GDM1 (cell line): ENCODE measurements at places on chromosomes 12 and 14.

DNA sequence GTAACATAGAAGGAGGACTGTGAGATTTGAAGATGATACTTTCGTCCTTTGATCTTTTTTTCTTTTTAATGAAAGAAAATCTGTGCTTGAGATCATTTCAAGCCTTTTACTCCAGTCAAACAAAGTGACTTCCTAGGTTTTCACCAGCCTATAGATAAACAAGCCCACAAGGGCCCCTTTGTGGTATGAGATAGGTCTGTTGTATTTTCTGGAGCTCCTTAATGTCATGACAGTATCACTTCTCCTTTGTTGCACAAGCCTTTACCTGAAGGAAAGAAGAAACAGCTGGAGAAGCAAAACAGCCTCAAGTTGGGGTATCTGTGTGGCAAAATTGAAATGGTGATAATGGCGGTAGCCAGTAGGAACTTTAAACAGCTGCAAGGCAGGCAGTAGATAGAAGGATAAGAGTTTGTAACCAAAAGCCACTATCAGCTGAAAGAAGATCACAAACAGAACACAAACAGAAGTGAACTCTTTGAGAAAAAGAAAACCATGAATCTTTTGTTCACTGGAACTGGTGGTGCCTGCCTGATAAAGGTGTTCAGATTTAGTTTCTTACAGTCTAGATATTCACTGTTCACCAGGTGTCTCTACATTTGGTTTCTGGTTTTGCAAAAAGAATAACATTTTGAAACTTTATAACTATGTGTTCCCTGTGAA is 96.8 kb downstream of the LGR5 start:
- DNase-seq = no peak

GRCh38 chr14:102518063-102518648 is 8.6 kb upstream of the ANKRD9 start:
- no peak for DNase-seq

- DNase-seq = no peak
These were observed 20.1 kb downstream of the TSPAN9 start for GRCh38 chr12:3097186-3097804.

- no peak for DNase-seq
These were observed 6.4 kb upstream of the TC2N start for GRCh38 chr14:91873471-91874415.

DNA sequence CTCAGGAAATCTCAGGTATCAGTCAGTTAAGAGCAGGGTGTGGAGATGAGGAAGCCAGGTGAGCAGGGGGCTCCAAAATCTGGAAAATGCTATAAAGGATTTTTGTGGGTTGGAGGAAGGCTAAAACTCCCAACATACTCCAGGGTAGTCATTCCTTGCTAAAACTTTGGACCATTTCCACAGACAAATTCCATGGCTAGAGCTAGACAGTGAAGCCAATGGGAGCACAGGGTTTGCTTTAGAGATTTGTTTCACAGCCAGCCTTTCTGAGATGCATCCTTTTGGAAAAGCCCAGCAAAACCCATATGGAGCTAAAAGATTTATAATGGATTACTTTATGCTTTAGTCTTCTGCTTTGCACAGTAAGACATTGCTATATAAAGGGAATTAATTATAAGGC is 146.5 kb downstream of the SAMD4A start:
- no peak for DNase-seq

DNA sequence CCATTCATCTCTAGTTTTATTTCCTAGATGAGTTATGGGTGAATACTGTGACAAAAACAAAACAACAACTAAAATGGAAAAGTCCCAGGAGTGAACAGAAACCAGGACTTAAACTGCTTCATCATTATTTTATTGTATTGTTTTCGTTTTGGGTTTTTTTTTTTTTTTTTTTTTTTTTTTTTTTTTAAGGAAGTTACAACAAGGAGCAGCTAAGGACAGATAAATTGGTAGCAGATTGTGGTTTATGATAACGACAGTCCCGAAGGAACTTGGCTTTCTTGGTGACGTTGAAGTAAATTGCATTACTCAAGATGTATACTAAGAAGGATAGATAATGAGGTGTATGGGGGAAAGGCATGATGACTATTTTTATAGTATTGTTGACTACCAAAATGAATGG is 866.3 kb downstream of the NRXN3 start:
- DNase-seq = no peak

DNA sequence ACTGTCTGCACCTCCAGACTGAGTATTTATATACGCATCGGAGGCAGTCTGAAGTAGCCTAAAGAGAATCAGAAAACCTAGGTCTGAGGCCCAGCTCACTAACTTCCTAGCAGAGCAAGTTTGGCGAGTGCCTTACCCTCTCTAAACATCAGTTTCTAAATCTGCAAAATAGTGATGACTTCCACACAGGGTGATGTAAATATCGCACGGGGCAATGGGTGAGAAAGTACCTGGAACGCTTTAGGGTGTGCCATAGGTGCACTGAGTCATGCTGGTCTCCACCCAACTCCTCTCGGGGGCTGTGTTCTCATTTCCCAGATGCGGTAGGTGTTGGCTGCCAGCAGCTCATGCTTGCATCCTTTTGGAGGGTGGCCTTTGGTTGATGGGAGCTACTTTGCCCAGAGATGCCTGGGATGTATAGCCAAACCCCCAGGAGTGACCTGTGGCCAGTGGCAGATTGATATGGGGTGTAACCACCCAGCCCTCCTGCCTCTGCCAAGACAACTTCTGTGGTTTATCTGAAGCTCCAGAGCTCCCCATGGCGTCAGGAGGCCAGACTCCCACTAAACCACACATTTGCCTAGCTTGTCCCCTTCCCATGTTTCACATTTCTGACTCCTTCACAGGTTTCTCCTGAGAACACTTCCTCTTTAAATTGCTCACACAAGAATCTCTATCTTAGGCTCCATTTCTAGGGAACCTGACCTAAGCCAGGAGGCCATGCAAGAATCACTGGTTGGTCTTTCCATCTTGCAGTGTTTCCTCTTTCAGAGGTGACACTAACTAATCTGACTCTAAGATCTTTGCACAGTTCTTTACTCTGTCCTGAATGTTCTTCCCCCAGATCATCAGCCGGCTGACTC is 62.0 kb upstream of the TUNAR start:
- no peak for DNase-seq

GRCh38 chr12:12379831-12380730 is 23.2 kb downstream of the BORCS5 start:
- no peak for DNase-seq

DNA sequence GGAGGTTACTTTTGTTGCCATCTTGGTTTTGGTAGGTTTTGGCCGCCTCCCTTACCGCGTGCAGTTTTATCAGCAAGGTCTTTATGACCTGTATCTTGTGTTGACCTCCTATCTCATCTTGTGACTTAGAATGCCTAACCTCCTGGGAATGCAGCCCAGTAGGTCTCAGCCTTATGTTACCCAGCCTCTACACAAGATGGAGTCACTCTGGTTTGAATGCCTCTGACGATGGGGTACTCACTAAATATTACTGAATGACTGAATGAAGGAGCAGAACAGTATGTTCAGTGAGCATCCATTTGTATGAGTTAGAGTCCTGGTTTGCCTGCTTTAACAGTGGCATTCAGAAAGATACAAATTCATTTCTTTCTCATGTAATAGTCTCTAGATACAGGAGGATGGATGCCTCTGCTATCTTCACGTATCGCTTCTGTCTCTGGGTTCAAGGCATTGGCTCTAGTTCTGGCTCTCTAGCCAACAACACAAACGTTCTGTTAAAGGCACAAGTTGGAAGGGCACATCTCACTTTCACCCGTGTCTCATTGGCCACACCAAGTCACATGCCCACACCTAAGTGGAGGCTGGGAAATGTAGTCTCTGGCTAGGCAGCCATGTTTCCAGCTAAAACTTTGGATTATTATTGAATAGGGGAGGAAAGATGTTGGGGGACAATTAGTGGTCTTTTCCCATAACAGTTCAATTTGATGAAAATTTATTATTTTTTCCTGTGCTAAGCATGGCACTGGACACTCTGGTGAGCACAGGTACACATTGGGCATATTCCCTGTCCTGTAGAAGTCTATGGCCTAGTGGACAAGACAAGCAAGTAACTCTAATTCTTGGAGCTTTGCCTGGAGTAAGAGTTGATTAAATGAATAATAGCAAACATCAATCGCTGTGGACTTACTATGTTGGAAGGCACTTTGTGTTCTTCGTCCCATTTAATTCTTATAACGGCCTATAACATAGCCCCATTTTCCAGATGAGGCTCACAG is 75.2 kb upstream of the RPH3A start:
- DNase-seq = no peak

- no peak for DNase-seq
These were observed 166.7 kb upstream of the LHX5 start for GRCh38 chr12:113638460-113638775.

DNA sequence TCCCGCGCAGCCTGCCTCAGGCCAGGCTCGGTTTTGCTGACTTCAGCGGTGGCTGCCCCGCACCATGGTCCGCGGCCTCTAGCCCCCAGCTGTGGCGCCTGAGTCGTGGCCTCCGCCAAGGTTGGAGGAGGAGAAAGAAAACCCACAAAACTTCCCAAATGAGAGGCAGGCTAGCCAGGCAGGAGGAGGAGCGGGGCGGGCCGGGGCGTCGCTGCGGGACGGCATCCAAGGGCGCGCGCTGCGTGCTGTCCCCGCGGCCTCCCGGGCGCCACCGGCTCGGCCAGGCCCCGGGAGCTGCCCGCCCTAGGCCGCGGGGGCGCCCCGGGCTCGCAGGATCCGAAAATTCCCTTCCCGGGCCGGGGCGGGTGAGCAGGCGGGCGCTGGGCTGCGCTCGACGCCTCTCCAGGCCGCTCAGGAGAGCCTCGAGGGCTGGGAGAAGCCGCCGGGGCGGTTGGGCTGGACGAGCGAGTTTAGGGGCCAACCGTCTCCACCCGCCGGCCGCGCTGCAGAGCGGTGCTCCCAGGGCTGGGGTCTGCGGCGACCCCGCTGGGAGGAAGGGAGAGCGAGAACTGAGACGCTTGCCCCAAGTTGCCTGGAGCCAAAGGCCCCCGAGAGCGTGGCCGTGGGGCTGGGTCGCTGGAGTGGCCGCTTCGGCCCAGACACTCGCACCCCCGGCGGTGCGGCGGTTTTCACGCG is at the start of gene EFS:
TSS of gene EFS (minus strand) at position 137 of the 696 bp plus-strand sequence. CDS start 147 bp downstream, outside the sequence.
- DNase-seq = no peak

GRCh38 chr14:57346741-57347140 is 43.6 kb upstream of the NAA30 start:
- DNase-seq = no peak

- no peak for DNase-seq
These were observed 21.7 kb upstream of the CTDSP2 start for GRCh38 chr12:57868221-57868620.

GRCh38 chr12:127429551-127430285 is 837.3 kb upstream of the TMEM132C start:
- no peak for DNase-seq

- DNase-seq = no peak
These were observed 48.3 kb downstream of the SFSWAP start for GRCh38 chr12:131759176-131759575.

GRCh38 chr14:50249136-50249775 is 17.9 kb upstream of the SOS2 start:
- DNase-seq = no peak

DNA sequence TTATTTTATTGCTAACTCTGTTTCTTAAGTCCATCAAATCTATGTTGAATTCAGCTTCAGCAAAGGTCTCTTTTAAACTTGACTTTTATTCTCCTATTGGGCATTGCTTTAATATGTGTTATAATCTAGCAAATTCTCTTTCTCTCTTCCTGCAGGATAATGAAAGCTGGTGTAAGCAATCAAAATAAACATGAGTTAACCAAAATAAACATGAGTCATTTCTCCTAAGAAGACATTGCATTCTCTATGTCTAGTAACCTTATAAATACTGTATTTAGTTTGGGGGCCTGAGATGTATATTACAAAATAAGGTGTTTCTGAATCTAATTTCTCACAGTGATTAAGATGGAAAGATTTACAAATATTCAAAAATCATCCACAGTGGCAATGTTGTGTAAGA is 739.1 kb upstream of the ATXN7L3B start:
- no peak for DNase-seq

DNA sequence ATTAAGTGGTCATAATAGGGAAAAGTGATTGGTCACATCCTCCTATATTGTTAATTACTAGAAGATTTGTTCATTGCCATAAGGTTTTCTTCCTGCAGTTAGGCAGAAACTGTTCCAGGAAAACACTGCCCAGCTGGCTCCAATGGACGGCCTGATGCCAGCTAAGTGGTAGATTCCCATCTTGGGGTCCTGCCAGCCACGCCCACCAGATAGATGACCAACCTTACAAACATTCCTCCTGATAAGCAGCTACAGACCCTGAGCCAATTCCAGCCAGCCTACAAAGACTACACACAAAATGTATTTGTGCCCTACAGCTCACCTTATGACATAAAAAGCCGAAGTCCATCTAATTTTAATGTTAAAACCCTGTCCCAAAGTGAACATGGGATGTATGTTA is 685.9 kb upstream of the USP15 start:
- no peak for DNase-seq

DNA sequence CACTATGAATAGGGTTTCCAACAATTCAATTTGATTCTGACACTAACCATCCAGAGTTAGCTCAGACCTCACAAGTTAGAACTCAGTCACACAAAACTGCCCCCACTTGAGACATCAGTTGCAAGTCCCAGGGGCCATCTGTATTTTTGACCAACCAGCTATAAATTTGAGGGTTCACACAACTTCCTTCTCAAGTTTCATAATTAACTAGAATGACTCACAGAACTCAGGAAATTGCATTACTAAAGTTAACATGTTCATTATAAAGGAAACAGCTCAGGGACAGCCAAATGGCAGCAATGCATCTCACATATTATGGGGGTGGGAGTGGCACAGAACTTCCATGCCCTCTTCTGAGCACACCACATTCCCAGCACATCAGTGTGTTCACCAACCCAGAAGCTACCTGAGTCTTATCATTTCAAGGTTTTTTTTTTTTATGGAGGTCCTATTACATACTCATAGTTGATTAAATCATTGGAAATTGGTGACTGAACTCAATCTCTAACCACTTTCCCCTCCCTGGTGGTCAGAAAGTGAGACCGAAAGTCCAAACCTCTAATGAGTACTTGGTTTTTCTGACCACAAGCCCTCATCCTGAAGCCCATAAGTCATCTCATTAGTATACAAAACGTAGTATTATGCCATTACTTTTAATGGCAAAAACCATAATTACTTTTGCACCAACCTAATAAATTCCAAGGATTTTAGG is 1721.5 kb upstream of the SEL1L start:
- DNase-seq = no peak

- DNase-seq = no peak
These were observed 628.2 kb upstream of the FOXG1 start for GRCh38 chr14:28138341-28138740.

GRCh38 chr14:77416836-77417235 is 6.5 kb downstream of the NOXRED1 start:
- DNase-seq = no peak

GRCh38 chr12:108187831-108188230 is 58.7 kb downstream of the WSCD2 start:
- DNase-seq = no peak
